ENCODE measurements at places on chromosomes 4 and X.
A peak's percentile ranks its signal among the peaks of the same experiment; 100 is the strongest.

DNA sequence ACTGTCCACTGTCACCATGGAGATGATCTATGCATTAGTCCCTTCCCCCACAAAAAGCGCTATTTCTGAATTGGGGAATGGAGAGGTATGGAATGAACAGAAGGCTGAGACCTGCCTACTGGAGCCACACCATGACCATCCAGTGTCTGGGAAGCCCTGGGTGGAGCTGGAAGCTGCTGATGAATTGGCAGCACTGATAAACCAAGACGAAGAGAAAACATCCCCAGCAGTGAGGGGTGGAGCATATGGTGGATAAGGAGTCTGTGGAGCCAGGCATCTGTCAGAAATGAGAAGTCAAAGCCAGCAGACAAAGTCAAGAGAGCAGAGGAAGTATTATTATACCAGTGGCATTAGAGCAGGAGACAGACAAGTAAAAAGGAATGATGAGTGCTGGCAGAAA is 13.2 kb downstream of the CC2D2A start:
- DNase-seq: no peak

- DNase-seq: no peak
Measured at GRCh38 chr4:6880691-6881090, 28.9 kb upstream of the TBC1D14 start.

DNA sequence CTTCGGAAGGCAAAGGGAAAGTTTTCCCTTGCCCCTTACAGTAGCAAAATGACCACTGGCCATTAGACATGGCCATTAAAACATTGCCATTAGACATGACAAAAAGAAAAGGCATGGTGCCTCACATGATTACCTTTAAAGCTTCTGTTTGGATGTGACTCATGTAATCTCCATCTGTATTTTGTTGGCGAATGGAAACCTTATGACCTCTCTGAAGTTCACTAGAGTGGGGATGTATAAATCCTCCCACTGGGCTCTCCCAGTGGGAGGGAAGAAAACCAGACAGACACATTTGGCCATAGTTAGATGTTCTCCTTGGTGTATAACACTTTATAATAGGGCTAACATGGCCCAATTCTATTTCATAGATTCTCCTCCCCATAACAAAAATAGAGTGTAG is 152.6 kb downstream of the MAGEB17 start:
- no peak for DNase-seq

DNA sequence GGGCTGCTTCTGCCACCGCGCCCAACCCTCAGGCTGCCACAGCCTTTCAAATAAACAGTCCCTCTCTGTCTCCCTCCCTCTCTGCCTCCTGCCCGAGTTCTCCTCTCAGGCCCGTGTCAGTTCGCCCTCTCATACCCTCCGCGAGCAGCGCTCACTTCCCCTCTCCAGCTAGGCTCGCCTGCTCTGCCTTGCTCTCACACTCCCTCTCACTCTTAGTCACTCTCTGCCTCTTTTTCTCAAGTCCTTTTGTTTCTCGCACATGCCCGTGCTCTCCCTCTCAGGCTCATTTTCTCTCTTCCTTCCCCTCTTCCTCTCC is 3.2 kb downstream of the EFNB1 start:
- peak; percentile 52 for DNase-seq
